ENCODE measurements at places on chromosomes 1 and 21.

GRCh38 chr1:227735539-227736285, 477 bp downstream of the SNAP47 start:
- no peak for DNase-seq

DNA sequence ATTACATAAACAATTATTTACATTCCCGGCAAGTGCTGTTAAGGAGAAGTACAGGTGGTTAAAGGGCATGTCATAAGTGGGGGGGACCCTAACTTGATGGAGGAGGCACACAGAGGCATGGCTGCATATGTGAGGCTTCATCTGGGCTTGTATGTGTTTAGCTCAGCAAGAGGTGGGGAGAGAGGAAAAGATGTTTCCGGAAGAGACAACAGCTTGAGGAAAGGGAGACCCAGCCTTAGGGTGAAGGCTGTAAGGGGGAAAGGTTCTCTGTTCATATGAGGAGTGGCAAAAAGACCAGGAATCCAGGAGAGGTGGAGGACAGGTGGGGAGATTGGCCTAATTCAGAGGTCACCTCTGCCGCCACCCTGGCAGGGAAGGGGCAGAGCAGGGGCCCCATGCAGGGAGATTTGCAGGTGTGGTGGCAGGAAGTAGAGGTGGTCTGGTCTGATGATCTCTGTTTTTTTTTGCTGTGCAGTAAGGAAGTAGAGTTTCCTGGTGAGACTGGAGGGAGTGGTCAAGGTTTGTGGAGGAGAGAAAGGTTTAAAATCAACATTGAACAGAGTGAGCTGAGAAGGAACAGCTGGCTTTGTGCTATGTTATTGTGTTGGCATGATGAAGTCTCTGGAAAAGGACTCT, 9.0 kb downstream of the TRAF5 start:
- peak; percentile 43 for DNase-seq

- peak; percentile 65 for DNase-seq
Measured at GRCh38 chr1:156025876-156026275, 5.1 kb upstream of the SSR2 start.

- no peak for DNase-seq
Measured at GRCh38 chr1:172394811-172395210, 25.7 kb upstream of the C1orf105 start.

GRCh38 chr1:100353988-100354387, 1.7 kb downstream of the CDC14A start:
- DNase-seq, result no peak

DNA sequence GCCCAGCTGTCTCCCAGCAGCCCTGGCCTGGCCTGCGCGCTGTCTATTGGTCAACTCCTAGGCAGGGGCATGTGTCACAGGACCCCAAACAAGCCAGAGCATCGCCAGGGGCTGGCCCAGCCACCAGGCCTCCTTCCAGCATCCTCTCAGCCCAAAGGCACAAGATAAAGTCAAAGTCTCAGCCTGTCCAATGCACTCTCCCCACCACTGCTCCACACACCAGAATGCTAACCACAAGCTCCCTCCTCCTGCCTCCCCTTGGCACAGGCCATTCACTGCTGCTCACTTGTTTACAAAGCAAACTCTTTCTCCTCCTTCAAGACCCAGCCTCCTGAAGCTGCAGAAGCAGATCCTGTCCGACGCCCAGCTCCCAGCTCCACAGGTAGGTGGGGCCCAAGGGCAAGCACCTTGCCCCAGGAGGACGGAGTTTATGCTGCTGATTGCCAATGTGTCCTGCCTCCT, 133.4 kb downstream of the DMRTB1 start:
- no peak for DNase-seq

DNA sequence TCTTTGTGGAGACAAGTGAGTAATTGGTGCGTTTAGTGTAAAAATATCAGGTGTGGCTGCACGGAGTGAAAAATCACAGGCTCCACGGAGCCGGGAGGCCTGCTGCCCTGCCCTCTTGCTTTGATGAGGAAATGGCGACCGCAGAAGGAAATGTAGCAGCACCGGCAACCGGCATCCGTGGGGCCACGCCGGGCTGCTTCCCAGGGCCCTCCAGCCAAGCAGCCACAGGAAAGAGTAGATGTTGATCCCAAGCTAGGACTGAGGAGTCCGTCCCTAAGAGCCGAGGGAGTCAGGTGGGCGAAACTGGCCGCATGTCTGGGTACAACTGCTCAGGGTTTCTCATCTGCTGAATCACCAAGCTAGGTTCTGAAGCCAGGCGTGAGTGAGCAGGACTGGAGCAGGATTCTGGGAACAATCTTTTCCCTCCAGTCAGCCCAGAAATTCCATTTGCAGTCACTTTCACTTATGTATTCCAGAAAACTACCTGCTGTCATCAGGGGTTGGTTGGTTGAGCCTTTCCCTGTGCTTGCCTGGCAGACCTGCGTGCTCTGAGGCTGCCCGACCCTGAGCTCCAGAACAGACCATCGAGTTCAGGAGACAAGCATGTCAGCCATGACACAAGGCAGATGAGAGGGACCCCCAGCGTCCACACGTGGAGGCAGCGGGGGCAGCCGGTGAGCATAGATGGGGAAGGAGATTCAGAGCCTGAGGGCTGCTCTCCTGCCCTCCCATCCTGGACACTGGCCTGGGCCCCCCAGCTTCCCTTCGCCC, 5.8 kb upstream of the ITGB2 start:
- DNase-seq, result peak; percentile 77

GRCh38 chr1:223738465-223739365, 26.4 kb downstream of the CAPN2 start:
- DNase-seq, result no peak

GRCh38 chr1:168468042-168468809, 75.6 kb downstream of the XCL2 start:
- DNase-seq, result no peak

DNA sequence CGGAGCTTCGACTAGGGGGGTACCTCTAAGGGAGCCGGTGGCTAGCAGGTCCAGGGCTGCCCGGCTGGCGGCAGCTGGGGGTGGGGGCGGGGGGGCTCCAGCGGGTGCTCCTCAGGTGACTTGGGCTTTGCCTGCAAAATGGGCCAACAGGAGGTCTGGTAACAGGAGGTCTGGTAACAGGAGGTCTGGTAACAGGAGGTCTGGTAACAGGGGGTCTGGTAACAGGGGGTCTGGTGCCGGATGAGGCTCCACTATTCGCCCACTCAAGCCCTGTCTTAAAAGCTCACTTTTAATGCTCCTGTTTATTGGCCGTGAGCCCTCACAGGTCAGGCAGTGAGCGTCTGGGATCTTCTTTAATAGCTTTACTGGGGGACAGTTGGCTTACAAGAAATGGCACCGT, 40.4 kb upstream of the ACTRT2 start:
- no peak for DNase-seq

DNA sequence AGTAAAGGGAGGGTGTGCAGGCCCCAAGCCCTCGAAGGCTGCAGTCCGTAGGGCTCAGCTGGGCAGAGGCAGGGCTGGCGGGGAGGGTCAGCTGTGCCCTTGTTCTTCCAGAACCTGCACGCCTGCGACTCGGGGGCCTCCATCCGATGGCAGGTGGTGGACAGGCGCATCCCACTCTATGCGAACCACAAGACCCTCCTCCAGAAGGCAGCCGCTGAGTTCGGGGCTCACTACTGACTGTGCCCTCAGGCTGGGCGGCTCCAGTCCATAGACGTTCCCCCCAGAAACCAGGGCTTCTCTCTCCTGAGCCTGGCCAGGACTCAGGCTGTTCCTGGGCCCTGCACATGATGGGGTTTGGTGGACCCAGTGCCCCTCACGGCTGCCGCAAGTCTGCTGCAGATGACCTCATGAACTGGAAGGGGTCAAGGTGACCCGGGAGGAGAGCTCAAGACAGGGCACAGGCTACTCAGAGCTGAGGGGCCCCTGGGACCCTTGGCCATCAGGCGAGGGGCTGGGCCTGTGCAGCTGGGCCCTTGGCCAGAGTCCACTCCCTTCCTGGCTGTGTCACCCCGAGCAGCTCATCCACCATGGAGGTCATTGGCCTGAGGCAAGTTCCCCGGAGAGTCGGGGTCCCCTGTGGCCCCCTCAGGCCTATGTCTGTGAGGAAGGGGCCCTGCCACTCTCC, 13.6 kb upstream of the LRRC3 start:
- no peak for DNase-seq

DNA sequence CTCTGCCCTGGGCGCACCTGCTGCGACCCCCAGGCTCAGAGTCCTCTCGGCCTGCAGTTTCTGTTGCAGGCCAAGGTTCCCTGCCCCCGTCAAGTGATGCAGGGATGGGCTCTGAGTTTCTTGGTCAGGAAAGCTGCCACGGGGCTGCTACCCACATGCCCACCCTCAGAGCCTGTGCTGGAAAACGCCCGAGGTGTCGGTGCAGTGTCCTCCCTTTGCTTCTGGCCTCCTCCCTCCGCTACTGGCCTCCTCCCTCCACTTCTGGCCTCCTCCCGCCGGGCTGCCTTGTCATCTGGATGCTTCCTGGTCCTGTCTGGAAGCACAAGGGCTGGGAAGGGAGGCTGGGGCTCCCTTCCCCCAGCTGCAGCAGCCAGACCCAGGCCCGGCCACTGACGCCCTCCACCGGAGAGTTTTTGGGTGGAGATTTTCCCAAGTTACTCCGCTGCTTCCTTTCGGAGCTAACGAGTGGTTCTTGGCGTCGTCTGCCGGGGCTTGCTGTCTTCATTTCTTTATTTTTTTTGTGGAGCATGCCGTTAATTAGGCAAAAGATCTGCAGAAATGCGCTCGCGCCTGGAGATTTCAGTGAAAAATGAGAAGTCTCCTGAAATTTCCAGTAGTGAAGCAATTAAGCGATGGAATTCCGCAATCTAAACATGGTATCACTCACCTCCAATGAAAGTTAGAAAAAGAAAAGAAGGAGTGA, 17.4 kb downstream of the PRDM16 start:
- DNase-seq, result no peak

DNA sequence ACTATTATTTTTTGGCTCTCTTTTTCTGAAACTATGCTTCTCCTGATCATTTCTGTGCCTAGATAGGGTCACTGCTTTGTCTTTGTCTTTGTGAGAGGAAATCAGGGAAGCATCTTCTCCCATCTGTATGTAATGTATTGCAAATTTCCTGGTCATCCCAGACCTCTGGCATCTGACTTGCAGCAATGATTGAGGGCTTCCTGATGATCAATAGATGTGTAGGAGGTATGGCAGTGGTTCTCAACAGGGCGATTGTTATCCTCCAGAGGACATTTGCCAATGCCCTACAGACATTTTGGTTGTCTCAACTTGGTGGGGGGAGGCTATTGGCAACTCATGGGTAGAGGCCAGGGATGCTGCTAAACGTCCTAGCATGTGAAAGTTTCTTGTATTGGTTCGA, 64.7 kb downstream of the RGL1 start:
- DNase-seq, result no peak

DNA sequence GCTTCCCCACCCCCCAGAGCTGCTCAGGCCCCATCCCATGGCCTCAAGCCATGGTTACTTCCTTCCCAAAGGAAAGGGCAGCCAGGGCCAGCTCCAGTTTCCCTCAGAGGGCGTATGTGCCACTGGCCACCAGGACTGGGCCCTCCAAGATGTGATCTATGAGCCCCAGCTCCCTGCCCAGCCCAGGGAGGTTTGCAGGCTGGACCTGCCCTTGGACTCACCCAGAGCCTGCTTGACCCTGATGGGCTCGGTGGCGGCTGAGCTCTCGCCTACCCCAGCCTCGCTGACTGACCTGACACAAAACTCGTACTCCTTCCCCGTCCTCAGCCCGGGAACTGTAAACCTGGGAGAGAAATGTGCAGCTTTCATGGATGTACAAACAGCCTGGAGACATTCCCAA, 29.6 kb downstream of the MYOM3 start:
- DNase-seq, result no peak

- DNase-seq, result no peak
Measured at GRCh38 chr1:64215576-64215975, 12.2 kb downstream of the UBE2U start.

GRCh38 chr1:210358626-210359025, 29.9 kb downstream of the HHAT start:
- no peak for DNase-seq

DNA sequence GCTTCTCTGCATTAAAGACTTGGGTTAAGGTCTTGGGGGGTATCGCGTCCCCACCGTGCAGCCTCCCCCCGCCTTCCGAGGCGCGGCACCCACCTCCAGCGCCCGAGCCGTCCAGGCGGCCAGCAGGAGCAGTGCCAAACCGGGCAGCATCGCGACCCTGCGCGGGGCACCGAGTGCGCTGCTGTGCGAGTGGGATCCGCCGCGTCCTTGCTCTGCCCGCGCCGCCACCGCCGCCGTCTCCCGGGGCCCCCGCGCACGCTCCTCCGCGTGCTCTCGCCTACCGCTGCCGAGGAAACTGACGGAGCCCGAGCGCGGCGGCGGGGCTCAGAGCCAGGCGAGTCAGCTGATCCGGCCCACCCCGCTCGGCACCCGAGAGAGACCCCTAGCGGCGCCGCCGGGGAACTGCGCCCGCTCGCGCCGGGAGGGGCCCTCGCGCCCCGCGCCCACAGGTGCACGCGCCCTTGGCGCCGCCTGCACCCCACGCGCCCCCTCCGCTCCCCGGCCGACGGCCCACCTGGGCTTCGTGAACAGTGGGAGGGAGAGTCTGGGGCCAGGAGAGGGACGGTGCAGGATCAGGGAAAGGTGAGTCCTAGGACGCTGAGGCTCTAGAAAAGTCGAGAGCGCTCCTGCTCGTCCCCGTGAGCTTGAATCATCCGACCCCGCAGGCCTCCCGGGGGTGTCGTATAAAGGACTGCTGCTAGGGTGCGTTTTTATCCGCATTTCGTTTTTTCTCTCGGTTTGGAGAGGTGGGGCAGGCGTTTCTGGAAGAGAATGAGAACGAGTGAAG, at the start of gene APP:
APP (minus strand) TSS at position 300 of the 787 bp plus-strand sequence; CDS start at position 150, 150 bp downstream.
- peak; percentile 85 for DNase-seq

- DNase-seq, result no peak
Measured at GRCh38 chr1:204670152-204670927, 15.2 kb downstream of the LRRN2 start.

- DNase-seq, result peak; percentile 85
Measured at GRCh38 chr1:159936273-159936904, 9.0 kb downstream of the IGSF9 start.

DNA sequence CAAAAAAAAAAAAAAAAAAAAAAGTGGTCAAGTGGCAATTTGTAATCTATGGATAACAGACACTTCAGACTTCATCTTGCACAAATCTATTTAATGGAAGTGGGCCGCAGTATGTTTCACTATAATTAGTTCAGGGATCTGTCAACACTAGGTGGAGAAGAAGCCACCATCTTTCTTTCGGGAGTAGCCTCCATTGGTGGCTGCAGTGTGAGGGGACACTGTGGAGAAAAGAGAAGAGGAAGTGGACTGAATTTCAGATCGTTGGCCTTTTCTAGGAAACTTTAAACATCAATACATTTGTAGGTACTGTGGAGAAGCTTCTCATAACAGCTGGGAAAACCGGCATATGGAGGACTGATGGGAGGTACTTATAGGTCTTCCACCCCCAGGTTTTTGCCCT, 8.0 kb upstream of the ELAPOR1 start:
- no peak for DNase-seq

GRCh38 chr1:95475686-95476457, 241.9 kb downstream of the RWDD3 start:
- DNase-seq, result no peak
